ENCODE measurements at places on chromosomes 2 and 18.

DNA sequence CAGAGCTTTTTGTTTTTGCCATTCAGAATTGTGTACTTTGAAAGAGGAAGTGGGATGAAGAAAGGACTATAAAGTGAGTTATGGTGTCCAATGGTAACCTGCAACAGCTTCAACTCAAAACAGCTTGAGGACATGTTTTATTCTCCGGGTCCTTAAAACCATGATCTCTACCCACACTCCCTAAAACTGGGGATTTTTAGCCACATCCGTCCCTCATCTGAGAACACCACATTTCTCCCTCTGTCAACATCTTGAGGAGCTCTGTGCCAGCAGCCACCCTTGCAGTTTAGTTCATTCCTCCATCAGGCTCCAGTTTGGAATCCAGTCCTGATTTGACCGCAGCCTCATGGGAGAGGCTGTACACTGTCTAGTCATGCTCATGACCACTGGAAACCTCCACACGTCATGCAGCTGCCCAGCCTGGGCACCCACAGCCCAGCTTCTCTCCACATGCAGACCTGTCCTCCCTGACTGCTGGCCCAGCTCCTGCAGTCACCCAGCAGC, 62.6 kb downstream of the C18orf63 start:
- DNase-seq, result no peak

GRCh38 chr2:204495381-204495780, 49.9 kb upstream of the PARD3B start:
- DNase-seq, result no peak

DNA sequence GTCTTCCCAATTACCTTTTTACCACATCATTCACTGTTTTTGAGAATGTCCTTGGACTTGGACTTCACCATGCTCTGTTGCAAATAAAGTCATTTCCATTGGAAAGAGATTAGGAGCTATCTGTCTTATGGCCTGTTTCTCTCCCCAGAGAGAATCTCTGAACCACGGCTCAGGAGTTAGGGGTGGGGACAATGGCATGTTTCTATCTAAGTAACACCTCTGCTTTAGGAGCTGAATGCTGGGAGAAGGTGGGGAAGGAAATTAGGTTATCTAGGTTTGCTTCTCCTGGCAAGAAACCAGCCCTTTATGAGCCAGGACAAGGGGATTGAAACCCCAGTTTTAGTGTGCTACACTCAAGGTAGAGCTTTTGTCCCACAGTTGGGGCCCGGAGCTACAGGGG, 86.3 kb downstream of the AGPS start:
- no peak for DNase-seq

DNA sequence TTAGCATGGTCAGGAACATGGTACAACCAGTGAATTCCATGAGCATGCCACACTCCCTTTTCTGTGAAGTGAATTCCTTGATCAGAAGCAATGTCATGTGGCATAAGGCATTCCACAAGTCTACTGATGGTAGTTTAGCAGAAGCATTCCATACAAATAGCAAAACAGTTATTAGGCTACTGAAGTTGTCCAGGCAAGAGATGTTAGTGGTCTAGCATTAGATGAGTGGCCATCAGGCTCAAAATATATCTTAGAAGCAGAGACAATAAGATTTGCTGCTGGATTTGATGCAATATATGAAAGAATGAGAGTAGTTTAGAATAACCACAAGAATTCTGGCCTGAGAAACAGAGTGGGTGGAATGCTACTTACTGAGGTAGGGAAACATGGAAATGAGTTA, 355.3 kb upstream of the NRXN1 start:
- no peak for DNase-seq

DNA sequence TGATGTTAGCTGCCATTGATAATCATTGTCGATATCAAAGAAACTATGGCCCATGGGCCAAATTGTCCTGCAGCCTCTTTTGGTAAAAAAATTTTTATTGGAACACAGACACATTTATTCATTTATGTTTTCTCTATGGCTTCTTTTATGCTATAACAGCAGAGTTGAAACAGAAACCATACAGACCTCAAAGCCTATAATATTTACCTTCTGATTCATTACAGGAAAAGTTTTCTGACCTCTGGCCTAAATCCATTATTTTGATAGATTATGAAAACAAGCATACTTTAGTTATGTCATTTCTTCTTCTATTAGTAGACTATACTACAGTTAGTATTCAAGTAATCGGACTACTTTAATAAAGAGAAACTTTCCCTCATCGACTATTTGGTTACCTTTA, 349.7 kb upstream of the GALNT5 start:
- DNase-seq, result no peak

DNA sequence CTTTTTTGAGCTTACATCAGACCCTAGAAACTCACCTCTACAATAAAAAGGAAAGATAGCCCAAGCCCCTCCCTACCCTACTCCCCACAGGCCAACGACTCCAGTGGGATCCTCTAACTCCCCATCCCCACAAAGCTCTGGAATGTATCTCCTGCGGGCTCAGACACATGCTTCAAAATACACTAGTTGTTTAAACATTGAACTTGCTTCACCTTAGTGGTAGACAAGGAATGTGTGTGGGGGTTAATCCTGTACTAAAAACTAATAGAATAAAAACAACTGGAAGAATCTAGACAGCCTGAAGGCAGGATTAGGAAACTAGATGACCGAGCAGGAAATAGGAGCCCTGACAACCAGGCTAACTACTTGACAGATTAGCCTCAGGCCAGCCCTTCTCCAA, 211.5 kb downstream of the SUCLG1 start:
- no peak for DNase-seq

- DNase-seq, result no peak
Observed at GRCh38 chr2:204223544-204223943, 287.0 kb downstream of the ICOS start.

- no peak for DNase-seq
Observed at GRCh38 chr18:5484526-5484925, 59.3 kb downstream of the EPB41L3 start.

GRCh38 chr18:8406186-8406867, 202.9 kb upstream of the RAB12 start:
- DNase-seq, result no peak

- DNase-seq, result no peak
Observed at GRCh38 chr18:80159713-80160636, 50.9 kb downstream of the ADNP2 start.

GRCh38 chr2:152686321-152686720, 30.9 kb downstream of the PRPF40A start:
- no peak for DNase-seq

GRCh38 chr2:222076973-222077690, 221.7 kb downstream of the PAX3 start:
- DNase-seq, result no peak

DNA sequence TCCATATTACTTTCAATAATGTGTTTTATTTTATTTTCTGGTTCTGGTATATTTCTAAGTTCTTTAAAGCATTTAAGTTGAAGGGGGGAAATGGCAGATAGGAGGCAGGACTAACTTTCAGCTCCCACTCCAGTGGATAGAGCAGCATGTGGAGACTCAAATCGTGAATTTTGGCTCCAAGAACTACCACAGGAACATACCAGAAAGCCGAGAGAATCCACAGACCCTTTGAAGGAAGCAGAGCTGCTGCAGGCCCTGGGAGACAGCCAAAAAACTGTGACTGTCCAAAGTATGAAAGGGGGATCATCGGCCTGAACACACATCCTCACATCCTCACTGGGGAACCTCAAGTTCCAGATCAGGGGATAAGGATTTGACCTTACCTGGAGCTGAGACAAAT, 207.6 kb upstream of the VWC2L start:
- DNase-seq, result no peak

GRCh38 chr2:1132328-1132969, 181.8 kb downstream of the SNTG2 start:
- no peak for DNase-seq

GRCh38 chr18:51164342-51164741, 33.1 kb downstream of the MEX3C start:
- no peak for DNase-seq

DNA sequence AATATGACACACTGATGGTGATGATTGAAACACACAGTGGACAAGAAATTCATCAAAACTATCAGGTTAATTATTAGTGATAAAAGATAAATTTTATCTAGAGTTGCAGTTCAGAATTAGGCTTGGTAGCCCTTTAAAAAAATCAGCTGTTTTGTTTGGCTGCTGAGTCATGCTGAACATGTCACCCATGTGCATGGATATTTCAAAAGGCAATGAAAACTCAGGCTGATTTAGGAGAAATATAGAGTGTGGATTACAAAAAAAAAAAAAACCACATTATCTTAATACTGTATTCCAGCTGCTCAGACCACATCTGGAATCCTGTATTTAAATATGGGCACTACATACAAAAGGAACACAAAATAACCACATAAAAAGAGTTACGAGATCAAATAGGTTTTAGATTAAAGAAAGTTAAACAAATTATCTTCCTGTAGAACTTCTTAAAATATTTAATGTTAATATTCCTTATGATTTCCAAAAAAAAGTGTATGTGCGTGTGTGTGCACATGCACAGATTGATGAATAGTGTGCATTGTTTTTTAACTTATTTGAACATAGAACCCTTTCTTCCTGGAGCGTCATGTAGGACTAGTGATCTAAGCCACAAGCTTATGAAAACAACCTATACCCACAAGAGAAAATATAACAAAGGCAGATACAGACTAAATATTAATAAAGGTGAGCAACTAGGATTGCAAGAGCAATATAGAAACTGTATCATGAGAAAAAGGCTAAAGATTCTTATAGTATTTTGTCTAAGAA, 186.2 kb downstream of the STK39 start:
- no peak for DNase-seq

GRCh38 chr2:236338495-236339184, 74.4 kb upstream of the ASB18 start:
- no peak for DNase-seq
